ENCODE measurements at places on chromosomes 7 and 10.

DNA sequence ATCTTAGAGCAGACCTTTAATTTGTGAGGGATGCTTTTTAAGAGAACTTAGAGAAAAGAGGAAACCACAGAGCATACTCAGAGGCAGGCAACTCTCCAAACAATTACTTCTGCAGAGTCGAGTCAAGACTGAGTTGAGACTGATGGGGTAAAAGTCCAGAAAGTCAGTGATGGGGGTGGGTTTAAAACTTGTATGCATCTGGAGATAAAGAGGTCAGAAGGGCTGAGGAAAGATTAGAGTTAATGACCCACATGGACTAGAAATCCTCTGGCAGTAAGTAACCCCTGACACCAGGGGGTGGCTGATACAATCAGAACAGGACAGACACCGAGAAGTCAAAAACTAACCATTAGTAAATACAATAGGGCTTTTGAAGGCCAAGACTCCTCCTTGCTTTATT lies 42.4 kb upstream of the SEPTIN7 start:
- DNase-seq, result no peak

DNA sequence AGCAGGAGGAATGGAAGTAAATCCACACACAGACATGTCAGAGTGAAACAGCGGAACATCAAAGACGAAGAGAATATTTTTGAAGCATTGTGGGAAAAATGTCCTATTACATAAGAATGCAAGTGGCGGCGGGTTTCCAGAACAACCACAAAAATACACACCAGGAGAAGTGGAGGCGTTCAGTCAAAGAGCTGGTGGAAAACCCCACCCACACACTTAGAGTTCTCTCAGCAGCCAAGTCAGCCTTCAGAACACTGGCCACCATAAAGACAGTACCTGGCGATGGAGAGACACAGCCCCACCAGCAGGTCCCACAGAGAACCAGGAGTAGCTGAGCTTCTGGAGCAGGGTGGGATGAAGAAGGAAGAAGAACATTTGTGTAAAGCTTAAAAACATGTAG lies 23.7 kb downstream of the NKX6-2 start:
- no peak for DNase-seq

DNA sequence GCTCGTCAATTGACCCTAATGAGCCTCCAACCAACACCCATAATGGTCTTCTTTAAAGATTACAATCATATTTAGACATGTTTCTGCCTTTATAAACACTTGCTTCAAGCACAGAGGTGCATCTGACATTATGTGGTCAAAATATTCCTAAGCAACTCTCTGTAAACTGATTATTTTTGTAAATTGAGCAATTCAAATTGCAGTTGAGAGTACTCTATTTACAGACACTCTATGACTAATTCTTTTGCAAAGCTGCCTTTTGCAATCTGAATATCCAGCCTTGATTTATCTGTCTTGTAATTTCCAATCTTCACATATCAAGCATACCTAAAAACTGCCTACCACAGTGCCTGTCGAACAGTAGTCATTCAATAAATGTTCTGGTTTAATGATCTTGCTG lies 112.0 kb downstream of the PDE1C start:
- no peak for DNase-seq

- no peak for DNase-seq
Observed at GRCh38 chr7:109322833-109323232, 753.2 kb downstream of the DNAJB9 start.

- no peak for DNase-seq
Observed at GRCh38 chr10:44985175-44985681, 6.6 kb upstream of the DEPP1 start.

Measured in CD4-positive, alpha-beta T cell treated with Interferon gamma for 1 hour (primary cell).